ENCODE measurements at places on chromosomes 2 and 18.

DNA sequence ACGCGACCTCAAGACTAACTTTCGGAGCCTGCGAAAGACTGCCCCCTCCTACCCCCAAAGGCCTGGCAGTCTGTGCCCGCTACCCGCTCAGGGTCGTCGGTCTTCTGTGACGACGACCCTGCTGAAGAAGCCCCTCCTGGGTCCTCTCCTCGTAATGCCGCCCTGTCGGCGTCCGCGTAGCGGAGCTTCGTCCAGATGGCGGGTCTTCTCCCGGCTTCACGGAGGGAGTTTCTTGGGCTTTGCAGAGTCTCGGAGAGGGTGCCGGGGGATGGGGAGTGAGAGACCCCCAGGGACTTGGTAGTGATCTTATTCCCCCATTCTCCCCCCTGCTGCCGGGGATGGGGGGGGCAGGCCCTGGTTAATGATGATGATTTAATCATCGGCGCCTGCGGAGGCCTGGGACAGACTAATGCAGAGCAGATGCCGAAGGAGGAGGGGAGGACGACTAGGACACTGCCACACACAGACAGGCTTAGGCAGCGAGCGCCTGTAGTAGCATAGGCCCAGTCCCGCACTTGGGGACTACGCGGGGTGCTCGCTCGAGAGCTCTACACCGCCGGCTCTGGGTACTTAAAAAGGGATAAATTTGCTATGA is 528 bp upstream of the PCGF1 start:
- DNase-seq, result peak; percentile 61

DNA sequence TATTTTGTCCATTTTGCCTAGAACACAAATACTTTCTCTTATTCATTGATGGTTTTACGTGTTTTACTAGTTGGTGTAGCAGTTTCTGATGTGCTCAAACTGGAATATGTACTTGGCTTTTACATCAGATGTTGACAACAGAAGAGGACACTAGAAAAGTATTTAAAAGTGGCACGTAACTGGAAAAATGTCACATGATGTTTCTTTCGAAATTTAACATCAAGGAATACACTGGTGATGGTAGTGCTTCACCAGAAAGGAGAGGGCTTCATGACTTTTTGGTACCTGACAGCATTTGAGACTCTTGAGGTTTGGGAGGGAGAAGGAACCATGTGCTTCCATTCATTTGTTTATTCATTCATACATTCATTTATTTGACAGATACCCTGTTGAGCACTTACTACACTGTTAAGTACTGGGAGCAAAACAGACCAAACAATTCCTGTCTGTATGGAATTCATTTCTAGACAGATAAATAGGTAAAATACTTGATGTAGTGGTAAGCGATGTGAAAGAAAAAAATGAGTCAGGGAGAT is 1.5 kb downstream of the GIGYF2 start:
- DNase-seq, result peak; percentile 9

- DNase-seq, result peak; percentile 95
These were observed 165.7 kb upstream of the SLC14A2 start for GRCh38 chr18:45449418-45450227.

GRCh38 chr2:121247534-121247933 is 37.5 kb downstream of the TFCP2L1 start:
- no peak for DNase-seq

GRCh38 chr2:240142859-240143258 is 2.4 kb upstream of the OTOS start:
- DNase-seq, result no peak

- no peak for DNase-seq
These were observed at the start of gene UGT1A1 for GRCh38 chr2:233760043-233760442. TSS of gene UGT1A1 (plus strand) at chr2:233760270. CDS start at chr2:233760288, 18 bp downstream.

- DNase-seq, result no peak
These were observed 194.6 kb downstream of the FAM210A start for GRCh38 chr18:13531681-13532325.

- peak; percentile 71 for DNase-seq
These were observed 13.2 kb downstream of the NABP1 start for GRCh38 chr2:191691016-191691735.

GRCh38 chr18:1784113-1784512 is 787.2 kb downstream of the METTL4 start:
- DNase-seq, result no peak

DNA sequence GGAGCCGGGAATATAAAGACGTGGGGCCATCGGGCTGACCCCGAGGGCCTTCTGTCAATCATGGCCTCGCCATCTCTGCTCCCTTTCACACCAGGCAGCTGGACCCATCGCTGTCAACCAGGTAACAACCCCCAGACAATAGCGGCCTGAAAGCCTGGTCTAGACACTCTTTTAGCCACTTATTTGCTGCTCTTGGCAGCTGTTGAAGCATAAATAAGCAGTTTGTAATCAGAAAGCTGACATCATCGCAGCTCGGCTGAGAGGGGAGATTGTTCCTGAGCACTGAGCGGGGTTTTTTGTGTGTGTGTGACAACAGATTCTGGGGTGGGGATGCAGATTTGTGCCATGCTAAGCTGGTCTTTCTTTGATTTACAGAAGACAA is 423.6 kb upstream of the POU3F3 start:
- DNase-seq, result no peak

GRCh38 chr2:95061119-95061512 is 35.6 kb downstream of the MAL start:
- no peak for DNase-seq

GRCh38 chr2:54966165-54966832 is 84.0 kb downstream of the RTN4 start:
- no peak for DNase-seq

DNA sequence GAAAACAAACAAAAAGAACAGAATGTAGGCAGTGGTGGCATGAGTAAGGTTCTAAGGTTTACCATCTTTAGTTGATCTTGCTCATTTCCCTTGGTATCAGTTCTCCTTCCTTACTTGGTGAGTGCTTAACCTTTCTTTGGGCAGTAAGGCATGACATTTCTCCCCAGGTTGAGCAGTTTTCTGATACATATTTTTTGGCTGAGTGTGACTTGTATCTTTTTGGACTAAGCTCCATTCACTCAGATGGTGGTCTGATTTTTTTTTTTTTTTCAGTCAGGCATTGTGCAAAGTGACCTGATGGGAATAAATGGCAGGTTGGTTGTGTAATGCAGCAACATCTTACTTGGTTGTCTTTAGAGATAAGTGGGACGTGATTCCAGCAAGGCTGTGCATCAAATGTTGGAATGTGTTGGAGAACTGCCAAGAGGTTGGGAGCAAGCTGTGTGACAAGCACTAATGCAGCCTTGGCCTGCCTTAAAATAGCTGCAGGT is 15.1 kb downstream of the SPTBN1 start:
- DNase-seq, result peak; percentile 91

DNA sequence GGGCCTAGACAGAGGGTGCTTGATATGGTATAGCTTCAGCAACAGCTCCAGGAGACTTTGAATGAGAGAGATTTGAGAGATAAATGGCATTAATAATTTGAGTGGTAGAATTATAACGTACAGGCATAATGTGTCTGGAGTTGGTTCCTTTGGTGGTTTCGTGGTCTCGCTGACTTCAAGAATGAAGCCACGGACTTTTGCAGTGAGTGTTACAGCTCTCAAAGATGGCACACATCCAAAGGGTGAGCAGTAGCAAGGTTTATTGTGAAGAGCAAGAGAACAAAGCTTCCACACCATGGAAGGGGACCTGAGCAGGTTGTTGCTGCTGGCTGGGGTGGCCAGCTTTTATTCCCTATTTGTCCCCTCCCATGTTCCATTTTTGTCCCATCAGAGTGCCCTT is 23.1 kb downstream of the PDCD1 start:
- no peak for DNase-seq

GRCh38 chr2:164496881-164497280 is 124.4 kb downstream of the GRB14 start:
- DNase-seq, result no peak

- peak; percentile 70 for DNase-seq
These were observed 23.3 kb upstream of the ST3GAL5 start for GRCh38 chr2:85911814-85912692.

GRCh38 chr18:31233621-31234275 is 71.1 kb upstream of the DSC1 start:
- no peak for DNase-seq

GRCh38 chr18:10085416-10085815 is 171.6 kb downstream of the VAPA start:
- peak; percentile 81 for DNase-seq

DNA sequence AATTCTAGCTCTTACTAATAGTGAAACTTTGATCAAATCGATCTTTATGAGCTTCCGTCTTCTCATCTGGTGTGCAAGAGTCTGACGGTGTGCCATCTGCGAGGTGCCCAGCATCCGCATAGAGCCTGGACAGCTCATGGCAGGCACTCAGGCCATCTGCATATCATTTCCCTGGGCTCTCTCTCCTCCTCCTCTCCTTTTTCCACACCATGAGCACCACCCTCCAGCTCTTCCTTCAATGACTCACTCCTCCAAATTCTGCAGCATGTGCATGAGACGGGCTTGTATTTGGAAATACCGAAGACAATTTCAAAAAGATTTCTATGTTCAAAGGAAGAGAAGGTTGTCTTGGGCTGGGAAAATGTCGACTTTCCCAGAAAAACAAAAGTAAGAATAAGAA is 161.1 kb downstream of the CCBE1 start:
- no peak for DNase-seq

- DNase-seq, result peak; percentile 72
These were observed 164.7 kb downstream of the SLC8A1 start for GRCh38 chr2:40287195-40287594.

DNA sequence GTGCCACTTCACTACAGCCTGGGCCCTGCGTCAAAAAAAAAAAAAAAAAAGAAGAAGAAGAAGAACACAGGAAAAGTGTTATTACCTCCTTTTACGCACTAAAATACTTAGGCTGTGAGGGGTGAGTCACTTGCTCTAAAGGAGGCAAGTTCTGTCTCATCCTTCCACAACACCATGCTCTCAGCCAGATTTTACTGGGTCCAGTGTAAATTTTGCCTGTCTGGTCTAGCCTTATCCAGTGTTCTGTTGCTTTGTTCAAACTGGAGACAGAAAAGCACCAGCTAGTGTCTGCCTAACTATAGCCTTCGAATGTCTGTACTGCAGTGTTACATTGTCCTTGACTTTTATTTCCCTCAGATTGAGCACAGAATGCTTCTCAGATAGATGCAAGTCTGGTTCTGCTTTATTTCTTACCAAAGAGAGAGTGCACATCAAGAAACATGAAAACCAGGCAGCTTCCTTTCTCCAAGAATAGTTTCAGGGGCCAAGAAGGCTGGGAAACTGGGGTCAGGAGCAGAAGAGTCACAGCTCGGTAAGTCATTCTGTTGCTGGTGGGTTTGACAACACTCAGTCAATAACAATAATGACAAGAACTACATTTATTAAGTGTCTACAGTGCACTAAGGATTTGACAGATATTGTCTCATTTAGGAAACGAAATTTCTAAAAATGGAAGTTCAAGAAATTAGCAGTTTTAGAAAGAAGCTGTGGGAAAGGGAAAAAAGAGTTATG is 3.1 kb upstream of the MSGN1 start:
- no peak for DNase-seq

DNA sequence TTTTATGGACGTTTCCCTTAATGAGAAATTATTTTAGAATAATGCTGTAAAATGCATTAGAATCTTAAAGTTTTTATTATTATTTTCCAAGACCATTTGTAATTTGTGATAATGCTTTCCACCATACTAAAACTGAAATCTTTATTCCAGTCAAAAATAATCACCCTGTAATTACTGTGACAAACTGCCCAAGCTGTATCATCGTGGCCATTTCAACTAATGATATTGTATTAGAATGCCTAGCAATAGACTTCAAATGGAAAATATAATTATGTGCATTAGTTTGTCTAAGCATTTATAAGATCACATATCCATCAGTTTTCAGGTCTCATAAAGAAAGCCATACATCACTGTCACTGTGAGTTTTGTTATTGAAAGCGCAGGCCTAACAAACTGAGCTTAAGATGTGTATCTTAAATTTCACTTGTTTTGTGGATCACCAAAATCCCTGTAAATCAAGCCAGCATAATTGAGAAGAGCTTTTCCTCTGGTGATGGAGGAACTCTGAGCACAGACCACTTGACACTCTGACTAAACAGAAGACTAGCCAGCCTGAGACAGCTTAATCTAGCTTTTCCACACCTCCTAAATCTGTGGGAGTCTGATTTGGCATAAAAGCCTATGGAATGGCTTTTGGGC is 1312.2 kb upstream of the ACVR2A start:
- DNase-seq, result peak; percentile 2

GRCh38 chr2:120108049-120108448 is 95.2 kb downstream of the EPB41L5 start:
- peak; percentile 67 for DNase-seq

- DNase-seq, result peak; percentile 7
These were observed 471.1 kb upstream of the FAM98A start for GRCh38 chr2:34070196-34070595.

DNA sequence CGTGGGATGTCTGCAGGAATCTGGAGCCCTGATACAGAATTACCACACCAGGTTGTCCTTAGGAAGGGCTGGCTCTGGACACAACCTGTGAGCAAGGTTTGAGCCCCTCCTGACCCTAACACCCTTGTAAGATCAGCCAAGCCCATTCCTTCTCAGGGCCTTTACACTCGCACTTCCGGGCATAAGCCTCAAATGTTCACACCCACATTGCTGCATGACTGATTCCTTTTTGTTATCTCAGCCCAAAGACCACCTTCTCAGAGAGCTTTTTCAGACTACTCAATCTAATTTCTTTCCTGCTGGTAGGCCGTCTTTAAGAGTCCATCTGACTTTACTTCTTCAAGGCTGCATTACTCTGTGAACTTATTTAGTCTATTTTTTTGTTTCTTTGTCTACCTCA is 464.0 kb upstream of the SPRED2 start:
- DNase-seq, result no peak

DNA sequence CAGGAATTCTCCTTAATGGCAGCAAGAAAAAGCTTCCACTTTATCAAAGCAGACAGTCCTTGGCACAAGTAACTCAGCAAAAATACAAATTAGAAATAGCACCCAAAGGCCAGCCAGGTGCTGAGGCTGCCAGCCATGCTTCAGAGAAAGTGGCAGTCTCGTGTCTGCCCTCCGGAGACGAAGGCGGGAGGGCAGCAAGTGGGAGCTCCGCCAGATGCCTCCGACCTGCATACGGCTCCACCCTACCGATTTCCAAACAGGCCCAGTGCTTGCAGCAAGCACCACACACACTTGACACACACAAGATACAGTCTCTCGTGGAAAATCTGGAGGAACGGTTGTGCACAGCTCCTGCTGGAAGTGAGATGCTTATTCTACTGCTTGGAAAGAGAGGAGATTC is 134.9 kb upstream of the REV1 start:
- DNase-seq, result no peak

GRCh38 chr2:187962538-187962937 is 329.1 kb upstream of the GULP1 start:
- no peak for DNase-seq

- DNase-seq, result no peak
These were observed 728.8 kb upstream of the PIK3C3 start for GRCh38 chr18:41226186-41226585.

DNA sequence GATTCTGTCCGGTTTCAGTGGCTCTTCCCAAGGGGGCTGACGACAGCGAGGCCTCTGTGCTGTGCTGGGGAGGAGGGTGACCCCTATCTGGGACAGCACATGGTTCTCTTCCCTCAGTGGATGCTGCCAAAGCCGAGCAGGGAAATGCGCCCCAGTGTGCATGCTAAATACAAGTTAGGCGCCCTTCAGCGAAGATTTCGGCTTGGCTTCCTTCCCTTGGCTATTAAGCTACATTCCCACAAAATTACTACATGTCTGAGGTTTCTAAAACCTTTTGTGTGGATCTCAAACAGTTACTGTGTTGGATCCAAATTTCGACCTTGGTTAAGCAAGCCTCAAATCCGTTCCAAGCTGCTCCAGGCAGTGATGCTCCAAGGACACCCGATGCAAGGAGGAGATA is 440.3 kb downstream of the NRXN1 start:
- DNase-seq, result peak; percentile 13

GRCh38 chr2:200665626-200666453 is 80.0 kb downstream of the AOX1 start:
- DNase-seq, result no peak
